Kidney tubule cell (primary cell): ENCODE measurements at places on chromosomes 6 and 20.

DNA sequence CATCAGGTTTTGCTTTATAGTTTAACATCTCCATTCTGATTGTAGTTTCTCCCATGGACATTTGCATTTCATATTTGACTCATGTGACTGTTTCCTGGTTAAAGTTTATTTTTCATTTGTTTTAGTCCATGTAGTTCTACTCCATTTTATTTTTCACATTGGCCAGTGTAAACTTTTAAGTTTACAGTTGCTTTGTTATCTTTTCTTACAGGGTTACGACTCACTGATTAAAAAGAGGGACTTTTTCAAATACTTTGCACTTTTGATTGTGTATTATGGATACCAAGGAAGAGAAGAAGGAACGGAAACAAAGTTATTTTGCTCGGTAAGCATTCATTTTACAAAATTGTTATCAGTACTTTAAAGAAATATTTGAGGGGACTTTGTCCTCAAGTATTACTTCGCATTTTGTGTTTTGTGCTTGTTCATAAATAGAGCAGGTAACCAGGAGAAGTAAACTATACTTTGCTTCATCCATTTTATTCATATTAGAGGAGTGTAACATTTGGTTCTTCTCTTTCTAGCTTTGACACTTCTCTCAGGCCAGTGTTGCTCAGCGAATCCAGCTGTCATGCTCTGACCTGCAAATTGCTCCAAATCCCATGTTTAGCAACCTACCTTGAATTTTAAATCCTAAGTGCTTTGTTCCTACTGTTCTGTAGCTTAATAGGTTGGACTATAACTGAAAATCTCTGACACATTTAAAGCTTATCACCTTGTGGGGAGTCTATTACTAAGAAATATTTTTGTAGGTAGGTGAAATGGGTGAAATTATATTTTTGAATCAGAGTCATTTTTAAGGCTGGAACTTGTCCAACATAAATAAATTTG is 24.5 kb downstream of the NCOA7 start:
- no peak for DNase-seq

GRCh38 chr6:68126089-68126749 is 508.9 kb upstream of the ADGRB3 start:
- DNase-seq, result no peak

DNA sequence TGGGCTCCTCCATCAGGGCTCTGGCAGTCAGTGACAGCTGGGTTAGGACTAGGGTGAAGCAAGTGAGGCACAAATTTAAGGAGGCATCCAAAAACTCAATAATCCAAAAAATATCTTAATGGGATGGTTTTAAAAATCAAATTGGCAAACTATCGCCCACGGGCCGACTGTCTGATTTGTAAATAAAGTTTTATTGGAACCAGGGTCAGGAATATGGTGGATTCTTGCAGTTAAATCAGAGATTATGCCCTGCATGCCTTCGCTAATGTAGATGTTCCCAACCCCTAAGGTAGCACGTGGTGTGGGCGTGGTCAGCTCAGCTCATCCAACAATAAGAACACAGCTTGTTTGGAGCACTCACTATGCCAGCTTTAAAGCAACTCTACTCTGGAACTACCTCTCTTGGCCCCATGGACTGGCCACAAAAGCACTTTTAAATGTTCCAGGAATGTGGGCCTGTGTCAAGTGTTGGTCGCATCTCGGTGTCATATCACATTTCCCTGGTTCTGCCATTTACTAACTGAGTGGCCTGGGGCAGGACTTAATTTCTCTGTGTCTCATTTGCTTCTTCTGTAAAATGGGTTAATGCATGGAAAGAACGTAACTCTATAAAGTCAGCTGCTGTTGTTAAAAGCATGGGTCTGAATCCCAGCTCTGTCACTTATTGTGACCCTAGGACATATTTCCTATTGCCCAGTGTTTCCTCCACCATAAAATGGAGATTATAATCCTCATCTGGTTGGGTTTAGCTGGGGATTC is 7.0 kb downstream of the TP53RK start:
- DNase-seq, result no peak

DNA sequence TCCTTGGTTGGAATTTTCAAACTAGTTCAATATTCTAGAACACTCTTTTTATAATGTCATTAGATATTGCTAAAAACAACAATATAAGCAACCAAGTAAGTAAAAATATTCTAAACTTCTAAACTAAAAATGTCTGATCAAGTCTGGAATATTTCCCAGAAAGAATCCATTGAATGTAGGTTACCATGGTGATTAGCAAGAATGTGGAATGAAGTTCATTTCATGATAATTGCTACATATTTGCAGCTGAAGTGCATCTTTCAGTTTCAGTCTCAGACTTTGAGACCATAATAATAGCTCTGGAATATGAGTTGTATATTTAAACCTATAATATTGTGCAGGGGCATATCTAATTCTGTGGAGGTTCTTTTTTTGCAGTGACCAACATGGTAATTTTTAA is 61.0 kb upstream of the NKAIN2 start:
- no peak for DNase-seq

DNA sequence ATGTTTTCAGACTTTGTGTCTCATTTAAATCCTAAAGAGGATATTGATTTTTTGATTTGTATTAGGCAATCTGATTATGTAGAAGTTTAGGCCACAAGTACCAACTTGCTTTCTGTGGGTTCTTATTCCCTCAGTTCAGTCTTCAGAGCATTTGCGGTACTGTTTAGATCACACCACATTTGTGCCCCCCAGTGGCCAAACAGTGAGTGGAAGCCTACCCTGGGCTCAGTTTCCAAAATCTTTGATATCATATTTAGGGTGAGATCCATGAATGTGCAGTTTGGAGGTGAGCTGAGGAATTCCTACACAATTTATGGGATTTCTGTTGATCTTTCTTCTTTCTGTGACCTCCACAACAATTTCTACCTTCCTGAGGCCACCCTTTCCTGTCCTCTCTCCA is 92.3 kb upstream of the FUT9 start:
- no peak for DNase-seq

DNA sequence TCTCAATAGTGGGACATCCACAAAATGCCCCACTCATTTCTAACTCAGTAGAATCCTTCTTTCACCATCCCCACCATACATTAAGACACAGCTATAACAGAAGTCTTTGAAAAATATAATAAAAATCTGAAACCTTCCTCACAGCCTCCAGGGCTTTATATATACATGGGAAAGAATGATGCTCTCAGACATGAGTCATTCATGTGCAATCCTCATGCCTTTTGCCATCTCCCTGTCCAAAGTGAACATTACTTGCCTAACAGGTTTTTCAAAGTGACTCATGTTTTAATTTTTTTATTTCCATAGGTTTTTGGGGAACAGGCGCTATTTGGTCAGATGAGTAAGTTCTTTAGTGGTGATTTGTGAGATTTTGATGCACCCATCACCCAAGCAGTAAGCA is 162.7 kb downstream of the RALGAPA2 start:
- DNase-seq, result peak; percentile 78

GRCh38 chr6:35955970-35956369 is 35.1 kb upstream of the SRPK1 start:
- DNase-seq, result no peak
